ENCODE measurements at places on chromosomes 7 and 10.

DNA sequence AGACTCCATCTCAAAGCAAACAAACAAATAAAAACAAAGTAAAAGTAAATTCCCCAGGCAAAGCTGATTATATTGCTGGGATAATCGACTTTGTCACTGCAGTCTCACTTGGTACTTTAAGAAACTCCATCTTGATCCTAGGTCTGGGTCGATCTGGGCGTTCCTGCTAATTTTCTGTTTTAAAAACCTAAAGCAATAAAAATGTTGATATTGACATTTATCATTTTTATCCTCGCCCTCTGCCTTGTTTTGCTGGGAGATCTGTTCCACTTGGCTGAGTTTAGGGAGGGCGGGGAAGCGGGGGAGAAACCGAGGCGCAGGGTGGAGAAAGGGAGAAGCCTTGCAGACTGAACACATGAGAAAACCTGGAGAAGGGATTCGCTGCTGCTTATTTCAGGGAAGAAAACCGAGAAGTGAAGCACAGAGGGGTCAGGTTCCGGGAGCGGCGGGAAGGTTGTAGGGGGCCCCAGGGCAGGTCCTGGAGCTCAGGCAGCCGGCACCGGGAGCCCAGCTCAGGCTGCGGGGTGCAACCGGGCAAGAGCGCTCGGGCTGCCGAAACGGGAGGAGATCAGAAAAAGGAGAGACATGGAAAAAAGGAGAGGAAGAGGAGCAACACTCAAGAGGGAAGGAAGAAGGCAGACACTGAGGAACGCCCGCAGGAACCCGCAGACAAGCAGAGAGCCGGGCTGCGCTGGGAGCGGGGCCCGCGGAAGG is 27.3 kb upstream of the KMT2C start:
- DNase-seq = peak; percentile 49

DNA sequence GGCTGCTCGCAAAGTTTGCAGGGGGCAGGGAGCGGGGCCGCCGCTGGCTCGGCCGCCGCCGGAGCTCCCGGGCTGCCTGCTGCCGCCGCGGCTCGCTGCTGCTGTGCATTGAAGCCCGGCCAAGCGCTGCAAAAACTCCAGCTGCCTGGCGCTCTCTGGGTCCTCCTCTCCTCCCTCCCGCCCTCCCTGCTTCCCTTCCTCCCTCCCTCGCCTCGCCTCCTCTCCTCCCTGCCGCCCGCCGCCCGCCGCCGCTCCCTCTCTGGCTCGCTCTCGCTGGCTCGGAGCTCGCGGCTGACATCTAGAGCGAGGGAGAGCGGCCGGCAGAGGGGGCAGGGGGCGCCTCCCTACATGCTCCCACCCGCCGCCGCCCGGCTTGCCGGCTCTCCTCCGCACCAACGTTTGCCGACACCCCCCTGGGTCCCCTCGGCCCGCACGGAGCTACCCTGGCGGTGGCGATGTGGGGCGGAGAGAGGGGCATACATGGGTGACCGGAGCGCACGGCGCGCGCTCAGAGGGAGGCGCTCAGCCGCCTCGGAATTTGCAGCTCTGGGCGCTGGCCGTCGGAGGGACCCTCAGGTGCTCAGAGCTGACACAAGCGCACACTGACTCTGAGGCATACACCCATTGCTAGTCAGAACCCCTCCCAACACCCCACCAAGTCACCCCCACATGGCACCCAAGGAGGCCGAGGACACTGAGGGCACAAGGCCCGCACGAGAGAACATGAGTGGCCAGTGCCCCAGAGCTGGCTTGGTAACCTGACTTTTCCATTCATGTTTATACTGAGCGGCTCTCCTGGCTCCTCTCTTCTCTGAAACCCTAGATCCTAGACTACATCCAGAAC is 1.2 kb upstream of the PLXNA4 start:
- DNase-seq = peak; percentile 74

- DNase-seq = no peak
Observed at GRCh38 chr7:136555933-136556332, 312.5 kb upstream of the CHRM2 start.

DNA sequence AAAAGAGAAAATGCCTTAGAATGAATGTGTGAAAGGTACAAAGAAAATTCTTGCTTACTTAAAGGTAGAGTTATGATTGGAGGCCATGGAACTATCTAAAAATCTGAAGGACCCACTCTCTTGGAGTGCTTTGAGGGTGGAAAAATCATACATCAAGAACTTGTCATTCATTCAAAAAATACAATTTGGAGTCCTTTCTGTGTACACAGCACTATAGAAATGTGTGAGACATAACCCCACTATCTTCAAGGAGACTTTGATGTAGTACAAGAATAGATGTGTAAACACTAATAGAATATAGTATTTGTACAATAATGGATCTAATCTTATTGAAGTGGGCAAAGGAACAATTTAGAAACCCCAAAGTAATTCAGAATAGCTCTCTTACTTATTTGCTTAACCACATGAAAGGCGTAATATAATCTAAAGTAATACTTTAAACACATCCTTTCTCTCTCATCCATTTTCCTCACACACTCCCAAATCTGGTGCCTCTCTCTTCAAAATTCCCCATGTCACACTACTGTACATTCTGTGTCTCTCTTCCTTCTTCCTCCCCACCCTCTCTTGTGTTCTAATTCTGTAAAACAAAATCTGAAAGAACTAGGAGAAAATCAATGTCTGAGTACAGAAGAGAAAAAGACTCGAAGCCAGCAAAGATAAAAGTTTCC is 166.7 kb downstream of the DNAJB9 start:
- DNase-seq = no peak

GRCh38 chr7:157932498-157933218 is 595.9 kb downstream of the DNAJB6 start:
- no peak for DNase-seq

DNA sequence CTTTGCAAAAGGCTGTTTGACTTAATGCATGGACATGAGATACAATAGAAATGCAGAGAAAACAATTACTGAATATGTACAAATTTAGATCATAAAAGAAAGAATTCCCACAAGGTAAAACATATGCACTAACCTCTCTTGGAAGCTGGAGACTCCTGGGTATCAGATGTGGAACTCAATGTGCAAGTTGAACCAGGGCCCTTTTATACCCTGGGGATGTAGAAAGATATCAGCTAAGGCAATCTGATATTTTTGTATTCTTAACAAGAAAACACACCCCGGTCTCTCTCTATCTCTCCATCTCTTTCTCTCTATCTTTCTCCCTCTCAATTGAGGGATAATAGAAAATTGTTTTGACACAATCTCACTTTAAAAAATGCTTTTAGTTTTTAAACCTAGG is at the start of gene IDI2:
Gene IDI2 (minus strand): TSS at position 177 of the 400 bp plus-strand sequence. CDS start 1,136 bp downstream, outside the sequence.
- no peak for DNase-seq

DNA sequence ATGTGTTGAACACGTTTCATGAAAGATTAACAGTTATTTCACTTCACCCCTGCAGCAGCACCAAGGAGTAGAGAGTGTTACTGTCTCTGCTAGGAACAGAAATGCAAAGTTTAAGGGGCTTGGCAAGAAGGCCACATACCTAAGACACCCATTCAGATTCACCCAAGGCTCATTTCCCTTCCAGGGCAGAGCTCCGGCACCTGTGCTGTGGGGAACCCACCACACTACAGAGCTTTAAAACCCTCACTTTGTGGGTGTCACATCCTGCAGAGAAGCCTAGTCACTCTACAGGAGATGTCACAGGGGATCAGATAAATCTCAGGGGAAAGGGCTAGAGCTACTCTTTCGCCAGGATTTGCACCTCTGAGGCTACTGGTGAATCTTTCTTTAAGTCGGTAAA is 176.1 kb upstream of the KLF6 start:
- no peak for DNase-seq

- no peak for DNase-seq
Observed at GRCh38 chr10:124994573-124995473, 52.9 kb downstream of the ZRANB1 start.

DNA sequence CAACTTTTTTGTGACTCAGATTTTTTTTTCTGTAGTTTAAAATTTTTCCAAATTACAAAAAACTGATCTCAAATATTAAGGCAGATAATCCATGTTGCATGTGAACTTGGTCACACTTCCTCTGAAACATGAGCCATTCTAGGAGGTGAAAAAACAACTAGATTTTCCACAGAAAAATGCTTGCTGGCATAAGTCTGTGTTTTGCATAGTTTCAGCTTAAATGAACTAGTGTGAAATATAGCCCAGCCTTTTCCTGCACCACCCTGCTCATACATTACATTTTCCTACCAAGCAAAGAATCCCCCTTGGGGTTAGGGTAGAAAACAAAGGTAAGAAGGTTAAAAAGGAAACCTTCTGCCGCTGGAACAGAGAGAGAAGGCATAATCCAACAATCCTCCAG is 48.2 kb downstream of the SLC25A13 start:
- no peak for DNase-seq

- DNase-seq = no peak
Observed at GRCh38 chr7:88358526-88358838, 51.8 kb upstream of the STEAP4 start.

DNA sequence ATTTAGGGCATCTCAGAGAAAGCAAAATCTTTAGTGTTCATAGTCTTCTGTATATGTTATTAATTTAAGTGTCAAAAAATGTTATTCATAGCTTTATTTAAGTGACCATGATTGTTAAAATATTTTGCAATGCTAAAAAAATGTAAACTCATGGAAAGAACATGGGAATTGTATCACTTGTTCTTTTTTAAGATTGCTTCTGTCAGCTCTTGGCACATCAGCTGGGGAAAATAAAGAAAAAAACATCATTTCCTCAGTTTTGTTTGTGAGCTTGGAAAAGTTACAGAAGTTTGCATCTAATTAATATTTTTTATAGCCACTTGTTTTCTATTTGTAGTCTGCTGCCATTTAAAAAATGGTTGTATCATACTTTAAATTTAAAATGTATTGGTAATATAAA is 285.9 kb upstream of the CSTF2T start:
- DNase-seq = no peak

DNA sequence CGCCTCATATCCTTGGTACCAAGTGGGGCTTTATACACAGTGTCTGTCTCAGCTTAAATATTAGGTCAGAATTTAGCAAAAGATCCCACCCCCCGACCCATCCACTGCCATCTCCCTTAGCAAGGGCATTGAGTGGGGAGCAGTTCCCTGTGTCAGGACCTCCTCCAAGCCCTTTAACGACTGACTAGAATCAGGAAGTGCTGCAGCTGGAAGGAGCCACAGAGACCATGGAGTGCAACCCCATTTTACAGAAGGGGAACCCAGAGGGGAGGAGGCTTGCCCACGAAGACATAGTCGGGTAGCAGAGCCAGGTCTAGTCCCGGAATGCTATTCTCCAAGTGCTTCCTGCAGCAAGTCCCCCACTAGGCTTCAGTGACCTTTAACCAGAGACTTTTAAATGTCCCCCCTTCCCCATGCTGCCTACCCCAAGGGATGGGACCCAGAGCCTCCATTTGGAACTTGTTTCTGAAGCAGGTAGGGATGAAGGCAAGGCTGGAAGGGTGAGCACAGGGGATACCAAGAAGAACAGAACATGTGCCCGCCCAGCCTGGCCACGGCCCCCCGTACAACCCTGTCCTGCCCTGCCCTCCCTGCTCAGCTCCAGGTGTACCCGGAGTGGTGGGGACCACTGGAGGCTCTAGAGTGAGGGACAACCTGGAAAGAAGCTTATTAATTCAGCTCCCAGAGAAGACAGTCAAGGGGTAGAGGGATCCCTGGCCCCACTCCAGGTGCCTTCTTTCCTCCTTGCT is 41.3 kb downstream of the C10orf105 start:
- no peak for DNase-seq

- no peak for DNase-seq
Observed at GRCh38 chr10:117609095-117609795, 66.7 kb downstream of the EMX2 start.

GRCh38 chr10:128875030-128875744 is 591.9 kb upstream of the MGMT start:
- no peak for DNase-seq

DNA sequence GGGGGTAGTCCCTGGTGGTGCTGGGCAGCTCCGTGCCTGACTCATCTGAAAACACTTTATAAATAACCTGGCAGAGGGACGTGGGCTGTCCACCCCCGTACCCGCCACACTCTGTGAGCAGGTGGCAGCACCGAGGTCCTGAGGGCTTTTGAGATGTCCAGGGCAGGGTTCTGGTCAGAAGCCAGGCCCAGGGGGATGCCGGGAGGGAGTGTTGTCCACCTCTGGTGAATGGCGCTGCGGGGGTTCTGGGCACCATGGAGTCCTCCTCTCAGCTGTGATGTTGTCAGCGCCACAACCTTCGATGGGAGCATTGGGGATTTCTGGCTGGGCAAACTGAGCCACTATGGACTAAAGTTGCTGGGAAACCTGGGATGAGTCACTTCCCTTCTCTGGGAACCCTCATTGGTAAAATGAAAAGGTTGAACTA is 27.4 kb upstream of the GOLGA7B start:
- no peak for DNase-seq

GRCh38 chr7:139829775-139830117 is 682 bp downstream of the TBXAS1 start:
- no peak for DNase-seq

DNA sequence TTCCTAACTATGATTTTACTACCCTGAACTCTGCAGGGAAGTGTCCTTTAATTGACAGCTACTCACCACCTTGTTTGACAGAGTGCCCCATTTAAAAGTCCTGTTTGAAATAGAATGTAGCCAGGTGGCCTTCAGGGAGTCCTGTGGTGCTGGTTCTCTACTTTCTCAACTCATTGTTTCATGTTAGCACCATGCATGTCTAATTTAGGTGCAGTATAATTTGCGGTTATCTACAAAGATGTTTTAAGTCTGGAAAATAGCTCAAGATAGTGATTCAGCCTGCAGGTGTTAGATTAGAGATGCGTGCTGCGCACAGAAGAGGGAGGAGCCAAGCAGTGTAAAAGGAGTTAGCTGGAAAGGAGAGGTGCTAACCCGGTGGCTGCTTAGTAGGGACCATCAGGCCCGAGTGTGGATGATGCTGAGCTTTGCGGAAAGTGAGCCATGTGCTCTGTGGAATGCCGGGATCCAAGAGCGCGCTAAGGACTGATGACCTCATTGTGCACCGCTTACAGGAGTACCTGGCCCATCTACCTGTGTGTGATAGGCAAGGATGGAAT is 1.2 kb downstream of the CCM2 start:
- DNase-seq = no peak

GRCh38 chr7:90266808-90267207 is 21.8 kb downstream of the CFAP69 start:
- no peak for DNase-seq

GRCh38 chr10:71247414-71247705 is 35.0 kb downstream of the UNC5B start:
- DNase-seq = no peak

DNA sequence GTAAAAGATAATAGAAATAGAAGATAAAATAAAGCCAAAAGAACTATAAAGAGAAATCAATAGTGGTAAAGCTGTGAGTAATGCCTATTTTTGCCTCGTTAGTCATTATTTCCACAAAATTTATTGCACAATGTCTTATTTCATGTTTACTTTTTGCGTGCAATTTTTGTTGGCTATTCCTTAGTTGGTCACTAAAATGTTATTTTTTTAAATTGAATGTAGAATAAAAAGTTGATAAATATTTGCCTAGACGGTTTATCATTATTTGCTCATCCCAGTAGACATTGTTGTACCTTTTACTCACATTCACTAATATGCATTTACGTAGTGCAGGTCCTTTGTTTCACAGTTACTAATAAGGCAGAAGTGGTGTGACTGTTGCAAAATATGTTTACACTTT is 227.8 kb upstream of the BMPER start:
- no peak for DNase-seq

- DNase-seq = no peak
Observed at GRCh38 chr10:96984541-96985131, 152.5 kb downstream of the LCOR start.
